ENCODE measurements at places on chromosomes 3 and 15.

- no peak for DNase-seq
Measured at GRCh38 chr3:68793759-68794701, 138.3 kb downstream of the TAFA4 start.

DNA sequence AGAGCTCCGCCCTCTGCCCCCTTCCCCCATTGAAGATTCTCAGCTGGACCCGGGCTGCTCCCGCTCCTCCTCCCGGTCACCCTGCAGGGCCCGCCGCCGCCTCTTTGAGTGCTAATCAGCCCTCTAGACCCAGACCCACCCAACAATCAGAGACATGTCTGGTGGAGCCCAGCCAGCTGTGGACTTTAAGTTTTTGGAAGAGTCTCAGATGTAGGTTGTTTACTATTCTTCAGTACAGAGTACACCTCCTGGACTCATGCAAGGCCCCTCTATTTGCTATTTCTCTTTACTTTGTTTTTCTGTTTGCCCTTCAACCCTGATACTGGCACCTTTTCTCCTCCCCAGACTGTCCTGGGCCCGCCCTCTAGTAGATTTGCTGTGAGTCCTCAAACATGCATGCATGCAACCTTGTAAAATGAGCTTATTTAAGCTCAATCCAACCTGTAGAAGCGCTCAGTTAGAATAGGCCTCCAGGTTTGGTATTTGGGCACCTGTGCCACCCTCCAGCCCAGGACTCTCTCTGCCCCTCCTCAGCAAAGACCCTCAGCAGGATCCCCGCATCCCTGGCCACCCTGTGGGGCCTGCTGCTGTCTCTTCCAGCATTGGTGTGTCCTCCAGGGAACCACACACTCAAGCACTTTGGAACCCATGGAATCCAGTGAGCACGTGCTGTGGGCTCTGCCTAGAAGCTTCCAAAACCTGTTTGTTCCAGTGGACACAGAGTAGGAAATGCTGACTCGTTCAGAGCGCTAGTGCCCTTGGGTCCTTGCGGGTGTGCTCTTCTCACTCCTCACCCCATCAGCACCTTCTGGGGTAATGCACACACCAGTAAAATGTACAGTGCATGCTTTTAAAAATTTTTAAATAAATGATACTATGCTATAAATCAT, 4.6 kb downstream of the PRR23E start:
- DNase-seq, result no peak

DNA sequence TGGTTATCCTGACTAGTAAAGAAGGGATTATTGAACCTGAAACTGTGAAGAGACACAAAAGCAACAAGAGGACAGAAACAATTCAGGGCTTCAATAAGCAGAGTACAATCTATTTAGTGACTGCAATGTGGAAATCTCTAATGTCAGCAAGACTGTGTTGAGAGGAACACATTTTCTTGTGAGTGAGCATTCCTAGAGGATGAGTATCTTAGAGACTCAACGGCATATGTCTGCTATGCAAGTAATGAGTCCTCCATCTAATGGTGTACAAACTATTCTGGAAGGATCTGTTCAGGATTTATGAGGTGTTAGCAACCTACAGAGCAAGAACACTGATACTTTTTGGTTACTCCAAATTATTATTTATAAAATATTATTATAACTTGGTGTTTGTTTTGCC, 226.5 kb upstream of the NDN start:
- DNase-seq, result no peak

GRCh38 chr3:39753391-39753790, 56.0 kb upstream of the MYRIP start:
- no peak for DNase-seq

DNA sequence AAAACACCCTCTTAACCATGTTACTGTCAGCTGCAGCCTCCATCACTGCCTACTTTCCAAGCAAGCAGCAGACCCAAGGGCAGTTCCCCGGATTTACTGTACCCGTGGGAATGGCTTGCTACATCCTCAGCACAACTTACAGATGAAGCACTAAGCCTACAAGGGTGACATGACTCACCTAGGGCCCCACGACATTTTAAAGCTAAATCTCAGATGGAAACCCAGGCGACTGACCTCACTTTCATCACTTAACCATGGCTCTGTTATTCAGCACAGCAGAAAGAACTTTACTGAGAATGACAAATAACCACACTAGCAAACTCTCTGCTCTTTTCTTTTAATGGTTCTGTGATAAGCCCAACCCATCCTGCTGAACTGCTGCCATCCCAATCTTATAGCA, 65.6 kb downstream of the SUMF1 start:
- no peak for DNase-seq

DNA sequence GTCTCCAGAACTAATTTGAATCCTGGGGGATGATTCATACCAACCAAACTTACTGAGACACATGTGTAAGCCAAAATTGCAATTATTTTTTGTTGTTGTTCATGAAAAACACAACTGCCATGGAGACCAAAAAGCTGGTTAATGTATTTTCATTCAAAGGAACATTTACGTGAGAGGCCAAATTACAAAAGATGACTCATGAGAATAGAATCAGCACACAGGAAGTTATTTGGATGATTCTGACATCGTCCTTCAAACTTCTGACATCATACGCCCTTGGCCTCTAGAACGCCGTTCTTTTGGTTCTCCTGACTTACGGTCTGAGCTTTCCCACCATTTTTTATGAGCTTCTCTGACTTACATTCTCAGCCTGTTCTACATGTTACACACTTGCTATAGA, 3.0 kb upstream of the ZNF280D start:
- DNase-seq, result no peak

DNA sequence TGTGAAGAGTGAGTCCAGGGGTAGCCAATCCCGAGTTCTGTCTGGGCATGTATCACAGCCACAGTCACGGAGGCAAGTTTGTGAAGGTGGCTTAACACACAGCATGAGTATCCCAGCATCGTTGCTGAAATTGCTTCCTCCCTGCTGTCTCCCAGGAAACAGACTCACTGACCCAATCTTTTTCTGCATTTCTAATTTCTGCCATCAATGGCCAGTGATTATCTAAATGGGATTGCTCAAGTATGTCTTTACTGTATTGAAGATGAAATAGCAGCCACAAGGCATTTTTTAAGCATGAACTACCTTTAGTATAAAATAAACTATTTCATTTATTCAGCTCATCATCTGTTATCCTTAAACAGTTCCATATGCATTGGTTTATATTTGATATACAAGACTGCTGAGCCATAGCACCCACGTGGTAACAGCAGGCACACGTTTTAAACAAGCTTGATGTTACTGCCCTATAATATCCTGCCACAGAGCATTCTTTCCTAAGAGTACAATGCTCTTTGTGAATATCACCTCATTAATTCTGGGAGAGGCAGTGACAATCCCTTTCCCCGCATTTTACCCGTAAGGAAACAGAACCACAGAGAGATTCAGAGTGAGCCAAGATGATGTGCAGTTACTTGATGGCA, 276.6 kb upstream of the THBS1 start:
- peak; percentile 98 for DNase-seq

GRCh38 chr3:184575701-184576100, 14.1 kb downstream of the EPHB3 start:
- DNase-seq, result no peak

- DNase-seq, result no peak
Measured at GRCh38 chr3:9248522-9249271, 749 bp downstream of the SRGAP3 start.

GRCh38 chr15:83816124-83816883, 162.4 kb downstream of the ADAMTSL3 start:
- no peak for DNase-seq
